Hematopoietic multipotent progenitor cell treated with erythropoietin and hydrocortisone succinate and interleukin-3 and kit ligand, for 17 days (in vitro differentiated cells): ENCODE measurements at places on chromosomes 6 and 20.

- DNase-seq, result no peak
Measured at GRCh38 chr6:63307581-63308246, 12.1 kb downstream of the LGSN start.

DNA sequence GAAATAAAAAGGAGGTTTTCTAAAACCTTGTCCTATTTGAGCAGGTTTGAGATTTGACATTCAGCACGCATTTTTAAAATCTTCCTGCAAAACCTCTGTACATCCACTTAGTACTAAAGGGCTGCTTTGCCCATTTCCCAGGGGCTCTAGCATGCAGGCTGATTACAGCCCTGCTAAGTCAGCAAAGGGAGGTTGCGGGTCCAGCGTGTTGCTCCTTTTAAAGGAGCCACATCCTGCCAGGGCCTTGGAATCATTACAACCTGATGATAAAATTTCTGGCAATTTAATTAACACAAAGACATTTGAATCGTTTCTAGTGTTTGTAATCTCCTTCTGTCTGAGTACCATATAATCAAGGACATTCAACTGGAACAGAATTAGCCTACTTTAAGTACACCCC is 455.1 kb upstream of the CITED2 start:
- no peak for DNase-seq

GRCh38 chr6:28322661-28323060 is 13.3 kb downstream of the ZSCAN31 start:
- no peak for DNase-seq

GRCh38 chr20:11917663-11918062 is at the start of gene BTBD3:
BTBD3 (plus strand) TSS chr20:11917893; CDS start chr20:11918276, 383 bp downstream.
- no peak for DNase-seq

GRCh38 chr6:167974640-167975344 is 22.7 kb upstream of the KIF25 start:
- DNase-seq, result no peak

- DNase-seq, result no peak
Measured at GRCh38 chr20:62704341-62704948, 4.2 kb upstream of the NTSR1 start.

GRCh38 chr6:19723545-19723944 is 113.6 kb upstream of the ID4 start:
- DNase-seq, result no peak

DNA sequence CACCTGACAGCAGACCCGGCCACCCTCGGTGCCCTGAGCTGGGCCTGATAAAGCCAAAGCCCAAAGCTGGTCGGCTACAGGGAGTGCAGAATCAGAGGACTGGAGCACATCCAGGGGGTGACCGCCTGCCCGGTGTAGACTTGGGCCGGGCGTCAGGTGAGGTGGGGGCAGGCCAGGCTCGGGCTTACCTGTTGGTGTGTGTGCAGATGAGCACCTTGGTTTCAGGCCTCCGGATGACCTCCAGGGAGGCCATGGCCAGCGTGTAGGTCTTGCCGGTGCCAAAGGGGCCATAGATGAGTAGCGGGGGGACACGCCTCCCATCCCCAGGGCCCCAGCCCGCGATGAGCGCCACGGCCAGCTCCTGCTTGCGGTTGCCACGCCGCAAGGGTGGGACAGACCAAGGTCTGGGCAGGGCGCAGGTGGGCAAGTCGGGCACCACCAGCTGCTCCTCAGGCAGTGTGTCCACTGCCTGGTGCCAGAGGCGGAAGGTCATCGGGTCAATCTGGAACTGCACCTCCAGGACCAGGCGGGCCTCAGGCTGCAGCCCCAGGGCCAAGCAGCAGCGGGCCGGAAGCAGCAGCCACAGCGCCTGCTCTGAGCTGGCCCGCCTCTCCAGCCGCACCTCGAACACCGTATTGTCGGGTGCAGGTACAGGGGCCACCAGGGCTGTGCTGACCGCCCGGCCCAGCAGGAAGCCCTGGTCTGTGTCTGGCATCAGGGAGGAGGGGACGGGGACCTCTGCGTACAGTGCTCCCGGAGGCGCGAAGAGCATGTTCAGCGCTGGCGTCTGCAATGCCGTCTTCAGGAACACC is 5.7 kb downstream of the HELZ2 start:
- no peak for DNase-seq

GRCh38 chr20:52837378-52837777 is 134.8 kb upstream of the TSHZ2 start:
- no peak for DNase-seq

- DNase-seq, result no peak
Measured at GRCh38 chr6:35312807-35313206, 15.2 kb downstream of the DEF6 start.

- DNase-seq, result no peak
Measured at GRCh38 chr6:120354452-120355098, 979.7 kb downstream of the TBC1D32 start.

DNA sequence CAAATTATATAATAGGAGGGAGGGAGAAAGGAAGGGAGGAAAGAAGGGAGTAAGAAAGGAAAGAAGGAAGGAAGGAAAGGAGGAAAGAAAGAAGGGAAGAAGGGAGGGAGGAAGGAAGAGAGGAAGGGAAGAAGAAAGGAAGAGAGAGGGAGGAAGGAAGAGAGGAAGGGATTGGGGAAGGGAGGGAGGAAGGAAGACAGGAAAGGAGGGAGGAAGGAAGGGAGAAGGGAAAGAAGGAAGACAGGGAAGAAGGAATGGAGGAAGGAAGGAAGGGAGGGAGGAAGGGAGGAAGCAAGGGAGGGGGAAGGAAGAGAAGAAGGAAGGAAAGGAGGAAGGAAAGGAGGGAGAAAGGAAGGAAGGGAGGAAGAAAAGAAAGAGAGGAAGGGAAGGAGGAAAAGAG is 660.5 kb downstream of the EPM2A start:
- DNase-seq, result no peak

- no peak for DNase-seq
Measured at GRCh38 chr6:5078121-5078669, 6.9 kb upstream of the PPP1R3G start.

DNA sequence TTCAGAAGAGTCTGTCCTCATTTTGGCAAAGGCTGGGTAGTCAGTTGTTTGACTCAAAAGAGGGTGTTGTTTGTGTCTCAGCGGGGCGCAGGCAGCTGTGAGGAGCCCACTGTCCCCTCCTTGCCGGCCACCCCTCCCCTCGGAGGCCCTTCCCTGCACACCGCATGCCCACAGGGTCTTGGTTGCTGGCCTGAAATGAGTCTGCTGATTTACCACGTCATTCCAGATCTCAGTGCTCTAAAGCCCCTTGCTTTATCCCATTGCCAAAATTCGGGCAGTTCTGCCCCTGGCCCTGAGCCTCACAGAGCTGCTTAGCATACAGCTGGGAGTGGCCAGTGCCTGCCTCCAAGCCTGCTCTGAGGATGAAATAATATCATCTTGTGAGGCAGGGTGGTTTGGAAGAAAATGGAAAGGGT is 220.7 kb downstream of the UST start:
- no peak for DNase-seq

- DNase-seq, result no peak
Measured at GRCh38 chr6:128271011-128271410, 249.4 kb downstream of the PTPRK start.

GRCh38 chr20:25057234-25058050 is 497 bp downstream of the ACSS1 start:
- peak; percentile 73 for DNase-seq

DNA sequence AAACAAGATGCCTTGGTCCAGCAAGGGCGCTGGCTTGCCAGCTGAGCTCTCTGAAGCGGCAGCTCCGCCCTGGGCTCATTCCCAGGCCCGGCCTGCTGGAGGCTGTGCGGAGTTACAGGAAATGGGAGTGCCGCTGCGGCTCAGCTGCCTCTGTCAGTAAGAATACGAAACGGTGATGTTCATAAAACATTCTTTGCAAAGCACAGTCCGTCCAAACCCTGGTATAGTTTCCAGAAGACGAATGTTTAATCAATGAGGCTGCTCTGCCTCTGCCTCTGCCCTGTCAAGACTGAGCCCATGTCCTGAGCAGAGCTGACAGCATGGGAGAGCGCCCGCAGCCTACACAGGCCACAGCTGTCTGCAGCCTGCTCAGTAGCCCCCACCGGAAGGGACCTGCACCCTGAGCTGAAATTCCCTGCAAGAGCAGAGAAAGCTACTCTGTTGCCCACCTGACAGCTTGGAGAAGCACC is 153.3 kb upstream of the SNX9 start:
- DNase-seq, result no peak

- DNase-seq, result no peak
Measured at GRCh38 chr6:134432036-134432435, 114.1 kb upstream of the SGK1 start.

DNA sequence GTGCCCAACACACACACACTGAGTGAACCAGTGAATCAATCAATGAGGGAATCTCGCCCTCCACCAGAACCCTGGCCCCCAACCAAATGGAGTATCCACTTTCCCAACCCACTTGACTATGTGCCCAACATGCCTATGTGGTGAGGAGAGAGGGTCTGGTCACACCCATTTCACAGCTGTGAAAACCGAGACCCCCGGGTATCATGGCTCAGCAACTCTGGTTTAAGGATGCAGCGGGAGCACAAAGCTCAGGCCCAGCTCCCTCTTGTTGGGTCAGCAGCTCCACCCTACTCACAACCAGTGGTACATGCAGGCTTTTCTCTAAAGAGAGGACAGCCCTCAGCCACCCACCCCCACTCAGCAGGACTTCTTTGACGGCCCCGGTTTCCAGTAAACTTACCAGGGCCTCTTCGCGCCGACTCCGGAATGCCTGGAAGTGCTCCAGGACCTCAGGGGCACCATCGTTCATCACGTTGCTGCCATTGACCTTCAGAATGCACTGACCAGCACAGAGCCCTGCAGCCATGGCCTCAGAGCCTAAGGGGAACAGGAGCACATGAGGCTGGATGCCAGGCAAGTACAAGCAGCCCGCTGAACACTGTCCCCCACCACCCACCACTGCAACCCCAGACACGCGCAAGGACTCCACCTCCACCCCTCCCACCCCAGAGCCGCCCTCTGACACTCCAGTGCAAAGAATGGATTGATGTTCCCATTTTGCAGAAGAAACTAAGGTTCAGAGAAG is 174.7 kb downstream of the PREX1 start:
- no peak for DNase-seq

GRCh38 chr6:30820193-30820592 is 64.1 kb upstream of the DDR1 start:
- no peak for DNase-seq

DNA sequence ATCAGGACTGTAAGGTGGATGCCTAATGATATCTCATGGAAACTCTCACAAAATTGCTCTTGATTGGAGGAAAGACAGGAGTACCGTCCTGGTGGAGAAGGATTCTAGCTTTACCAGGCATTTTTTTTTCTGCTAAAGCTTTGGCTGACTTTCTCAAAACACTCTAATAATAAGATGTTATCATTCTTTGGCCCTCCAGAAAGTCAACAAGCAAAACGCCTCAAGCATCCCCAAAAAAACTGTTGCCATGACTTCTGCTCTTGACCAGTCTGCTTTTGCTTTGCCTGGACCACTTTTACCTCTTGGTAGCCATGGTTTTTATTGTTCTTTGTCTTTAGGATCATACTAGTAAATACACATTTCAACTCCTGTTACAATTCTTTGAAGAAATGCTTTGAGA is 55.5 kb upstream of the RUNX2 start:
- no peak for DNase-seq

- no peak for DNase-seq
Measured at GRCh38 chr20:2141600-2142575, 40.3 kb downstream of the STK35 start.

GRCh38 chr6:20137240-20137639 is 75.0 kb downstream of the MBOAT1 start:
- DNase-seq, result no peak

GRCh38 chr6:90107771-90108282 is 188.8 kb downstream of the BACH2 start:
- DNase-seq, result no peak

DNA sequence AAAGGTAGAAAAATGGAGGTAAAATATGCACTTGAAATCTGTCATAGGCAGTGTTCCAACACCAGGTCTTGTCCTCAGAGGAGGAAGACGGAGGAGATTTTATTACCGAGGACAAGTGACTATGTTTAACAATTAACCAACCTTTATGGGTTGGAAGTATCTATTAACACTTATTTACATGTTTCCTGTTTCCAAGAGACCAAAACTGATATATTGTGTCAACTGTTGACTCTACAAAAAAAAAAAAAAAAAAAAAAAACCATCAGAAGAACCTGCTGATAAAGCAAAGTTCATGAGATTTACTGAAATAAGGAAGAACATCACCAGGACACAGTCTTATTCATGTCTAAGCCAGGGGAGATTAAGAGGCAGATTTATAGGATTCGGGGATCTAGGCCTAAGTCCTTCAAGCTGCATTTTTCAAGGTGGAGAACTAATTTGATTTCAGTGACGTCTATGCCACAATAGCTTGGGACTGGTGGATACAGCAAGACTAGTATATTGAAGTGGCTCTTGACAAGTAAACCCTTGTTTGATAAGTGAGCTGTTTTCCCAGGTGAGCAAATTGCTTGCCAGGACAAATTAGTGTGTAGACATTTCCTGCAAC is 126.6 kb upstream of the NAA20 start:
- DNase-seq, result no peak

DNA sequence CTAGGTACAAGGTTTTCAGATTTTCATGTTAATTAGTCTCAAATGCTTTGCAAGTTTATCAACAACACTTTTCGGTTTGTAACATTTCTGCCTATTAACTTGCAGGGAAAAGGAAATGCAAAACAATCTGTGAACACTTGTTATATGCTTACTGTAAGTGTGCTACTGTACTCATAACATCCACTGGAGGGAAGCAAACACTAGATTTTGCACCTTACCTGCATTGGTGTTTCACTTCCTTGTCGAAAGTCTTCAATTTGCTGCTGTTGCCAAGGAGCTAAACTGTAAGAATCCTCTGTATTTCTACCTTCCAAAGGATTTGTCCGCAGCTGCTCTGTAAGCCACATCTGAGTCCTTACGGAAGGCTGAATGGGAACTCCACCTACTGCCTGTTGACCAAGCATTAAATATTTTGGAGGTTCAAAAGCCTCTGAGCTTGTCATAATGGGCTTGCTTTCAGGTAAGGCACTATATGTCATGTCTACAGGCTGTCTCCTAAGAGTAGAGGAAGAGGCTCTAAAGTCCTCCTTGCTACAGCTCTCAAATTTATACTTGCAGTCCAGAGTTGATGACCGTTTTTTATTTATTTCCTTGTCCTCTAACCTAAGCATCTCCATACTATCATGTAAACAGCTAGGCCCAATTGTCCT is 17.3 kb downstream of the PLN start:
- no peak for DNase-seq

- no peak for DNase-seq
Measured at GRCh38 chr6:55052846-55053245, 121.5 kb upstream of the HCRTR2 start.

DNA sequence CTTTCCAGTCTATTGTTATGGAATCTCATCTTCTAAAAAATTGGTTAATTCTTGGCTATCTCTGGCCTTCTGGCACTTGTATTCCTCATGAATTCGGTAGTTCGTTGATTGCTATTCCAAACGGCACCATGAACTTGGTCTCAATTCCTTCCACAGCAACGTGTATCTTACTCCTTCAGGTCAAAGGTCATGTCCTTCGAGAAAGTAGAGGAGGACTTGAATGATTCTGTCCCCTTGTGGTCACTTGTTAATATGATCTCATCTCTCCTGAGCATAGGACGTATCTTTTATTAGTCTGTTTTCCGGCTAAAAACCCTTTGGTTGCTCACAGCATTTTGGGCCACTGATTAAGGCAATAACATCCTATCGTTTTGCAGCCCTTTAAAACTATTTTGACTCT is 9.4 kb downstream of the TLDC2 start:
- no peak for DNase-seq
